Cardiac muscle cell (in vitro differentiated cells and primary cell): ENCODE measurements at places on chromosomes 3 and 15.

GRCh38 chr3:127422663-127423375 lies 135.0 kb upstream of the PRR20G start:
- DNase-seq = no peak

GRCh38 chr3:96843505-96844203 lies 29.3 kb downstream of the EPHA6 start:
- DNase-seq = peak; percentile 8

DNA sequence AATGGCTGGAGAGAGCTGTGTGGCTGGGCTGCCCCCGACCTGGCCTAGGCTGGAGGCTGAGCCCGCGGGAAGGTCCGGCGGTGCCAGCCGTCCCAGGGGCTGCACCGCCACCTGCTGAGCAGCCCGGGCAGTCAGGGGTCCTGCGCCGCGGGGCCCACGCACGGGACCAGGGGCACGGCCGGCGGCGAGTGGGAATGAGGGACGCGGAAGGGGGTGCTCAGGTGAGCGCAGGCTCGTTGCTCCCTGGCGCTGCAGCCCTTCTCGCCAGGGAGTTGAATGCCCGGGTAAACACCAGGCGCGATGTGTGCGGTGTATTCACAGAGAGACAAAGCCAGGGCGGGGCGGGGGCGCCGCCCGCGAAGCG lies 666 bp upstream of the SEMA3F start:
- no peak for DNase-seq

- DNase-seq = no peak
These were observed 474.1 kb upstream of the KCNMB2 start for GRCh38 chr3:178062126-178062525.

GRCh38 chr15:75225951-75226732 lies 24.5 kb downstream of the C15orf39 start:
- DNase-seq = no peak

GRCh38 chr15:101844916-101845315 lies 32.9 kb downstream of the OR4F15 start:
- no peak for DNase-seq

GRCh38 chr15:40121911-40122638 lies 13.4 kb upstream of the BMF start:
- no peak for DNase-seq

GRCh38 chr3:197375001-197375441 lies 76.6 kb upstream of the DLG1 start:
- DNase-seq = no peak
